ENCODE measurements at places on chromosomes 11 and 22.

- no peak for DNase-seq
Observed at GRCh38 chr22:48045369-48045768, 1282.9 kb downstream of the TBC1D22A start.

DNA sequence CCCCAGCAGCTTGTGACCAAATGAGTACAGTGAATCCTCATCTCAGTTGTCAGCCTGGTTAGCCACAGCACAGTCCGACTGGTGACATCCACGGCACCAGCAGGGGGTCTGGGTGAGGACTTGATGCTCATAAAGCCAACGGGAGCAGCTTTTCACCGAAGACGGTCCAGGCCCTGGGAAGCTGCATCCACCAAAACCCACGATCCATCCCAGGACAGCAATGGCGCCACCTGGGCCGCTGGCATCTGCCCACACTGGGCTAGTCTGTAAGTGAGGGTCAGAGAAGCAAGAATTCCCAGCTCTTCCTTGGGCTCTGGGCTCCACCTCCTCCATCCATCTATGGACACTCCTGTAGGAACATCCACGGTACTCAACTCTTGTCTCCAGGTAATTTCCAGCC is 25.1 kb upstream of the FXYD6 start:
- DNase-seq, result no peak

DNA sequence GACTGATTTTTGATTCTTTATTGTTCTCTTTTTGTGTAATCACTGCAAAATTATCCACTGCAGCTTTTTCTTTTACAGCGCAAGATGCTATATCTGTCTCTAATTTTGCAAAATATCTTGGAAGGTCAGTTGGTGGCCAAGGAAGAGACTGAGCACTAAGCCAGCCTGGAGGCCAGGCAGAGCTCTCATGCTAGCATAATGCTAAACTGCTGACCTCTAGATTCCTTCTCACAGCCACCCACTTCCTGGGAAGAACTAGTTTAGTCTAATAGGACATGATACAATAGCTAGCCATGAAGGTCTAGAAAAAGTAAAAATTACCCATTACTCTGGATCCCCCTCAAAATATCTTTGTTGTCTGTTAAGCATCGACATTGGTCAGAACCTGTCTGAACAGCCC is 227.2 kb upstream of the ARHGAP20 start:
- no peak for DNase-seq

GRCh38 chr22:50542416-50542927 is 3.2 kb upstream of the KLHDC7B start:
- no peak for DNase-seq

DNA sequence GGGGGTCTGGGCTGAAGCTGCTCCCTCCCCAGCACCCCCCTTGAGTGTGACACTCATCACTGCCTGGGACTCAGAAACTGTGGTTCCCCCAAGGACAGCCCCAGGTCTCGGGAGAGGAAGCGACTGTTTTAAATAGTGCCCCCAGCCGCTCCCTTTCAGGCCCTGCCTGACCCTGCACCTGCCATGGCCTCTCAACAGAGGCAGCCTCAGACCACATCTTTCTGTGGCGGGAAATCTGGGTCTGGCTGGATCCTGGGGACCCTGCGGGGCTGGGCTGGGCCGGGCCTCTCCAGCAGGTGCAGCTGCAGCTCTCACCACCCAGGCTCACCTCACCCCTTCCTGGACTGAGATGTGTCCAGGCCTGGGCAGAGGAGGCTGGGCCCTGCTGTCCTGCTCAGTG is 3.7 kb upstream of the IGLL1 start:
- no peak for DNase-seq

- DNase-seq, result no peak
Observed at GRCh38 chr22:32380991-32381390, 23.3 kb downstream of the RFPL3 start.

DNA sequence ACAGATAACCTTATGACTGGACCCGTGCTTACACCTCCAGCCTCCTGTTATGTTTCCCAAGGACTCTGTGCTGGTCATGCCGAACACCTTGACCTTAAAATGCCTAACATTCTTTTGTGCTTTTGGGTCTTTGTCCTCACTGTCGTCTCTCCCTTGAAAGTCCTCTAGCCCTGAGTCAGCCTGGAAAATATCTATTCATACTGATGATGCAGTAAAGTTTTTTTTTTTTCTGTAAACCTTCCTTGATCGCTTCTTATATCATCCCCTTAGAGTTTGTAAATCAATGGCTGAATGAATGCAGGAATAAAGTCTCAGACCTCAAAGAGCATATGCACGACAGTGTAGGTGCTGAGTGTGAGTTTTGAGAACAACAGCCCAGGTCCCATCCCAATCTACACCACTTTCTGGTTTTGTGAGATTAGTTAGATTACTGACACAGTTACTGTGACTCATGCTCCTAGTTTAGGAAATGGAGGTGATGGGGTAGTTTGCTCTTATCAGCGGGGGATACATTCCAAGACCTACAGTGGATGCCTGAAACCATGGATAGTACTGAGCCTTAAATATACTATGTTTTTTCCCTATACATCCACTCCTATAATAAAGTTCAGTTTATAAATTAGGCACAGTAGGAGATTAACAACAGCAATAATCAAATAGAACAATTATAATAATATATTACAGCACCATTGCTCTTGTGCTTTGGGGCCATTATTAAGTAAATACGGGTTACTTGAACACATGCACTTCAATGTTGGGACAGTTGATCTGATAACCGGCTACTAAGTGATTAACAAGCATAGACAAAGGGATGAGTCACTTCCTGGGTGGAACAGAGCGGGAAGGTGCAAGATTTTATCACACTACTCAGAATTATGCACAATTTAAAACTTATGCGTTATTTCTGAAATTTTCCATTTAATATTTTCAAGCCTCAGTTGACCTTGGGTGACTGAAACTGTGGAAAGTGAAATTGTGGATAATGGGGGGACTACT is 8.6 kb downstream of the TCN1 start:
- DNase-seq, result no peak

GRCh38 chr22:47232197-47232596 is 469.7 kb downstream of the TBC1D22A start:
- no peak for DNase-seq
